ENCODE measurements at places on chromosomes 7 and 10. TPM values are rescaled to one million over a fixed set of nuclear protein-coding genes. Genes with fewer than 3 reads are reported as not detected.

The PLCE1 gene
- total RNA-seq: 57.6 TPM

DNA sequence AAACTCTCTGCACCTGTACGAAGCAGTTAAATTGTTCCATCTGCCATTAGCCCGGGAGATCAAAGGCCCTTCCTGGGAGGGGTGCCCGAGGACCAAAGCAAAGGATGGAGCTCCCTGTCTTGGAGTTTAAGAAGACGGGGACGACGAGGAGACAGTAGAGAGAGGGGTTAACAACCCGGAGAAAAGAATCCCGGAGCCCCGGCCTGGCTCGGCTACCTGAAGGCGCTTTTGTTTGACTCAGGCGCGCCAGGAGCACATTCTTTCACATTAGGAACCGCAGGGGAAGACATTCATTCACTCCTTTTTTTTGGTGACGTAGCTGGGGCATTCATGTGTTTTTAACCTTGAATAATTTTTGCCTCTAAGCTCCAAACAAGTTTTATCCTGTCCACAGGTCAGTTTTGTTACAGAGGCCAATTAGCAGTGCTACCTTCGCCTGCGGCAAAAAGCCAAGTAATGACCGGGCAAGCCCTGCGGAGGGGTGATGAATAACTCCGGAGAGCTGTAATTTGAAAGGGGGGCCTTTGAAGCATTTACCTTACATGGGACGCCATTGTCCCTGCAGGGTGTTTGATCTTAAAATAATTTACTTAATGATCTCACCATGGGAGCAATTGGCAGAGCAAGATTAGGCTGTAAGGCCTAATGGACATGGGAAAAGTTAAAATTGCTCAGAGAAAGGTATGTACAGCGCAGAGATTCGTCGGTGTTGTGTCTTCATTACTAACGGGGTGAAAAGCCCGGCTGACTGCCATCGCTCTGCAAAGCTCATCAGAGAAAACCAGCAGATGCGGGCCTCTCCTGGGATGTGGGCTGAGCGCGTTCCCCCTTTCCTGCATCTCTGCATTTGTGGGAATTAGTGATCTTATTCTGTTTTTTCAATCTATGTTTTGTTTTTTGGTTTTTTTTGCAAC is 258.0 kb upstream of the SP4 start:
- no peak for DNase-seq

DNA sequence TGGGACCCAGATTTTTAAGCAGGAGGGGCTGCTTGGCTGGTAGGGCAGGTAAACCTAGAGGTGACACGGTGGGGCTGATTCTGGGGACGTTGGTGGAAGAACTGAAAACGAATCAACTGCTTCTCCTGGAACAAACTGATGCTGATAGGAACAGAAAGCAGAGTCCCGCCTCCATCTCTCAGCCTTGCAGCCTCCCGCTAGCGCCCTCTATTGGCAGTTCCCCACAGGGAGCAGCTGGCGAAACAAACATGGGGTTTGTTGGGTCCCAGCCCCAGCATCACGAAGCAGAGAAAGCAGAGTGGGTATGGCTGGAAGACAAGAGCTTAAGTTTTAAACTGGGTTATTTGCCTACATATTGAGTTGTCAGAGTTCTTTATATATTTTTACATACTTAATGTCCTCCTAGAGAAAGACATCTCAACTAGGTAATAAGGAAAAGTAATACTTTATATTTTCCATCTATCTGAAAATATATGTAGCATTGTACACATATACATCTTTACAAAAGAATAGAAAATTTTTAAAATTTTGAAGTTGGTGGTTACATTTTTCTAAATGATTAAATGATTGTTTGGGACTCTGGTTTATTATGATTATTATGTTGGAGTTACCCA is 42.3 kb upstream of the FOXI2 start:
- no peak for DNase-seq

The FOXI2 gene
- not detected for total RNA-seq

DNA sequence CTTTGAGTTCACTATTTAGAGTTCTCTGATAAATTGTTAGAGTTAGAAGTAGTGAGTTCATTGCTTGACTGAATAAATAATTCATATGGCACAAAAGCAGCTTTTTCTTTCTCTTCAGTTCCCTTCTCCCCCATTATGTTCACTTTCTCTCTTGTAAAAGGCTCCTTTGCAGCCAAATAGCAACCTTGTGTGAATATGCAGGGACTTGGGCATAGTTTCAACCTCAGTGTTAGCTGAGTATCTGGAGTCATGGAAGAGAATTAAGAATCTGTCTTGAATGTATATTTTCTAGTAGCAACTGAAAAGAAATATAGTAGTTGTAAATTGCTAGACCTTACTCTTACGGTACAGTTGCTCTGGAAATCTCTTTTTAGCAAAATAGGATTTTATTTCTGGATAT is 31.9 kb downstream of the ZEB1 start:
- no peak for DNase-seq

The RNF32 gene
- 3.6 TPM for total RNA-seq

GRCh38 chr10:21978191-21978862 is 25.2 kb downstream of the DNAJC1 start:
- DNase-seq: no peak

GRCh38 chr7:47513741-47514241 is 68.1 kb downstream of the TNS3 start:
- no peak for DNase-seq

- DNase-seq: no peak
Observed at GRCh38 chr7:134637934-134638719, 8.5 kb upstream of the BPGM start.

GRCh38 chr10:18713077-18713476 is 53.8 kb downstream of the ARL5B start:
- DNase-seq: no peak

- DNase-seq: no peak
Observed at GRCh38 chr10:92395271-92395670, 104.3 kb downstream of the MARCHF5 start.
